Occipital lobe (tissue), 3 donors: ENCODE measurements at places on chromosomes 12 and 14. TPM values are rescaled to one million over a fixed set of nuclear protein-coding genes. Genes with fewer than 3 reads are reported as not detected.

The TAS2R7 gene
- 1.1 TPM for total RNA-seq

The TAS2R9 gene
- total RNA-seq = 1.2 TPM

The TMPRSS12 gene
- total RNA-seq = not detected

The TEDC1 gene
- total RNA-seq = 5.6 TPM

The TAS2R13 gene
- total RNA-seq = 8.3 TPM

The MYL2 gene
- not detected for total RNA-seq

The CIDEB gene
- 3.4 TPM for total RNA-seq

The SLC7A8 gene
- total RNA-seq = 3.4 TPM

The GUCY2C gene
- under 0.01 TPM for total RNA-seq

The EIF2S3B gene
- 1.9 TPM for total RNA-seq
